ENCODE measurements at places on chromosomes 11 and 22.

DNA sequence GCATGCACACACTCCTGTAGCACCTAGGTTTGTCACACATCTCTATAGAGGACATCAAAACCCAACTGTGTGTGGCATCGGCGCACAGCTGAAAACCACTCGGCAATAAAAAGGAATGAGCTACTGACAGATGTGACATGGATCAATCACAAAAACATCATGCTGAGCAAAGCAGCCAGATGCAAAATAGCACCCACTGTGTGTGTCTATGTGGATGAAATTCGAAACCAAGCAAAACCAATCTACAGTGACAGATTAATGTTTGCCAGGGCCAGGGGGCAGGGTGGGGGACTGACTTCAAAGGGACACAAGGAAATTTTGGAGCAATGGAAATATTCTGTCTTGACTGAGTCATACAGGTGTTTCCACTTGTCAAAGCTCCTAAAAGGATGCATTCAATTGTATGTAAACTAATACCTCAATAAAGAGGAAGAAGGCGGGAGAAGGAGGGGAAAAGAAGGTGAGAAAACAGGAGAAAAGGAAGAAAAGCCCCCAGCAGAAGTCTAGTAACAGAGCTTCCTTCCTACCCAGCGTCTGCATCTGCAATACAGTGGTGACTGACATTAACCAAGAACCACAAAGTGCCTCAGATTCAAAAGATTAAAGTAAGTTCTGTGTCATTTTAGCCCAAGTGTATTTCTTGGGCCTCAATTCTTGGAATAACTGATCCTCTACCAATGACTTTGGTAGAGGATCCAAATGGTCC lies 49.8 kb downstream of the PACSIN2 start:
- DNase-seq: no peak

- DNase-seq: no peak
These were observed 5.5 kb downstream of the OR56A1 start for GRCh38 chr11:6025056-6025455.

GRCh38 chr11:11731311-11732083 lies 109.7 kb upstream of the GALNT18 start:
- DNase-seq: no peak

DNA sequence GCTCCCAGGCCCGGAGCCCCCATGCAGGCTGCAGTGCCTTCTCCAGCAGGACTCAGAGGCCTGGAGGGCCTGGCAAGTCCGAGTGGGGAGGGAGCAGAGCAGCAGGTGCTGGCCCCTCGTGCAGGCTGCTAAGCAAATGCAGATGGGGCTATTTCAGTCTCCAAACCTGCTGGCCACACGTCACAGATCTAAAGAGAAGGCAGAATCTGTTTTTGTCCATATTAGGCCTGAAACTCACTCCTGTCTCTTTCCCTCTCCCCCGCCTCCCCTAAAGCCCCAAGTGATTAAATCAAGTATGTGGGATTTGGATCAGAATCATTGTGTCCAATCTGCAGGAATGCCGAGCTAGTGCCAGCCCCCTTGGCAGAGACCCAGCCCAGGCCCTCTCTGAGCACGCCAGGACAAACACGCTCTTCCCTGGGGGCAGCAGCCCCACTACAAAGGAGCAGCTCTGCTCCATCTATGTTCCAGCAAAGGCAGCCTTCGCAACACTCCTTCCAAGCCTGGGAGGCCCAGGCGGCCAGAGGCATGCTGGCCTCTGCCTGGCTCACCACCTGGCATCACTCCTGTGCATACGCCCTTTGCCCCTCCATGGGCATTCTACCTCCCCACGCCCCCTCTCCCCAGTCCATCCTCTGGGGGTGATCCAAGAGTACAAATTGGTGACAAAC lies 26.5 kb downstream of the RPL27A start:
- DNase-seq: peak; percentile 93

GRCh38 chr11:23973244-23973643 lies 523.6 kb upstream of the LUZP2 start:
- no peak for DNase-seq

GRCh38 chr22:44342347-44342956 lies 29.7 kb upstream of the SHISAL1 start:
- DNase-seq: no peak

- no peak for DNase-seq
These were observed 8.6 kb downstream of the KLHL35 start for GRCh38 chr11:75424396-75424795.

DNA sequence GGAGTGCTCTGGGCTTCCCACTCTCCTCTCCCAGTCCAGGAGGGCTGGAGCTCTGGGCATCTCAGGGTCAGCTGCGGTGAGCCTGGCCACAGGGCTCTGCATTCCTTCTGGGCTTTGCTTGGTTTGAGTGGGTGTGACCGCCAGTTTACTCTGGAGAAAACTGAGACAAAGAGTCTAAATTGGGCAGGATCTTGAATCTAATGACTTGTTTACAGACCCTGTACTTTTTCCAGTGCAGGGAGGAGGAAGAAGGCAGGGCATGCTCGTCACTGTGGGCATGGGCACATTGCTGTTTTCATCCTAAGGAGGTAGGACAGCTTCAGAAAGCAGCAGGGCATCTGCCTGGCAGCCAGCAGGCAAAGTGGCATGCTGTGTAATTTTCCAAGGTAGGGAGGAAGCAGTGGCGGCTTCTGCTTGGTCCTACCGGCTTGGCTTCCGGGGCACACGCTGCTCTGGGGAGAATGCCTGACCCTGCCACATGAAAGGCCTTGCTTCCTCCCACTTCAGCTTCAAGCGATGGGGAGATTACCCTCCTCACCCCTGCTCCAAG lies 22.9 kb downstream of the FLI1 start:
- DNase-seq: peak; percentile 67

DNA sequence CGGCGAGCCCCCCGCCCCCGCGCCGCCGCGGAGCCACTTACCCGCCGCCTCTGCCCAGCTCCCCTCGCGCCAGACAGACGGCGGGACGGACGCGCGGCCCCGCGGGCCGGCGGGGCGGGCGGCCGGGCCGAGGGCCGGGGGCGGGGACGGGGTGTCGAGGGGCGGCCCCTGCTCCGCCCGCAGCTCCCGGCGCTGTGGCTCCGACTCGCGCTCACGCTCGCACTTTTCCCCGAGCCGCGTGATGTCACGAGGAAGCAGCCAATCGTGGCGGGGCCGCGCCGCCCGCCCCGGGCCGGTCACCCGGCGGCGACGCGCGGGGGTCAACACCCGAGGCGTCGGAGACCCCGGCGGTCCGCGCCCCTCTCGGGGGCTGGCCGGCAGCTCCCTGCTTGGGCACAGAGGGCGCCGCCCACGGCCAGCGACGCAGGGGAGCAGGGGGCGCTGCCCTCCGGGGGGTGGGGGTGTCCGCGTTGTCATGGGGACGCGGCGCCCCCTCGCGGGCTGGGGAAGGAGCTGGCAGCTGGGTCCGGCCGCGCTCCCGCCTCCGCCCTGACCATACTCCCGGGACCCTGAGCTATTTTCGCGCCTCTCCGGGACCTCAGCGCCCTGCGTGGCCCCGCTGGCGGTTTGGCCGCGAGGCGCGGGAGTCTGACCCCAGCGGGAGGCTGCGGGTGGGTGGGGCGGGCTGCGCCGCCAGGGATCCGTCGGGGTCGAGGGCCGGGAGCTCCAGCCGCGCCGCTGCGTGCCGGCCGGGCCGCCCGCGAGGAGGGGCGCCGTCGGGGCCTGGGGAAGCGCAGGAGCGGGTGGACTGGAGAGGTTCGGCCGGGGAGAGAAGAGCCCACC lies at the start of gene CHRM4:
Gene CHRM4 (minus strand): TSS at position 199 of the 843 bp plus-strand sequence. CDS start 5,219 bp downstream, outside the sequence.
- no peak for DNase-seq

DNA sequence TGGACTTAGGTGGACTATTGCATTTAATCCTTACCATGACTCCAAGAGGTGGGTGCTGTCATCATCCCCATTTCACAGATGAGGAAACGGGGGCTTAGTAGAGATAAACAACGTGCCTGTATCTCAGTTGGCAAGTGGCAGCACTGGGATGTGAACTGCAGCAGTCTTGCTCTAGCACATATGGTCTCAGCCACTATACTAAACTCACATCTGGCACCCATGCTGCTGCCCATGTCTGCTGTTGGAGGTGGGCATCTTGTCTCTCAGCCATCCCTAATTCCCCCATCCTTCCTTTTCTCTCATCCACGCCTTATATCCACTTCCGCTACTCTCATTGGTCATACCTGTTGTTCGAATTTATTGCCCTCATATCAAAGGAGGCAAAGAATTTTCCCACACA lies 3.8 kb downstream of the PRG3 start:
- no peak for DNase-seq

- no peak for DNase-seq
These were observed 523.8 kb downstream of the BRD1 start for GRCh38 chr22:49303781-49304461.

DNA sequence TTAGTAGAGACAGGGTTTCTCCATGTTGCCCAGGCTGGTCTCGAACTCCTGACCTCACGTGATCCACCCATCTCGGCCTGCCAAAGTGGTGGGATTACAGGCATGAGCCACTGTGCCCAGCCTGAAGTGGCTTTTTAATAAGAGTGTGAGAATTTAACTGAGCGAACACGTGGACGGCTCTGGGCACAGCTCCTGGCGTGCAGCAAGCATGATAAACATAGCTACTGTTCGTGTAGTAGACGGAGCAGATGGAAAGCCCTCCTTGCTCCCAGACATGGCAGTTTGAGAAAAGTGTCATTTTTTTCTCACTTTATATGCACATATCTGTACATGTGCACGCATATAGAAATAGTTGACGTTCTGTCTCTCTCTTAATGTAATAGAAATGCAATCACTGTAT lies 7.0 kb downstream of the EMID1 start:
- DNase-seq: no peak

GRCh38 chr11:84780689-84781293 lies 846.4 kb downstream of the DLG2 start:
- no peak for DNase-seq

DNA sequence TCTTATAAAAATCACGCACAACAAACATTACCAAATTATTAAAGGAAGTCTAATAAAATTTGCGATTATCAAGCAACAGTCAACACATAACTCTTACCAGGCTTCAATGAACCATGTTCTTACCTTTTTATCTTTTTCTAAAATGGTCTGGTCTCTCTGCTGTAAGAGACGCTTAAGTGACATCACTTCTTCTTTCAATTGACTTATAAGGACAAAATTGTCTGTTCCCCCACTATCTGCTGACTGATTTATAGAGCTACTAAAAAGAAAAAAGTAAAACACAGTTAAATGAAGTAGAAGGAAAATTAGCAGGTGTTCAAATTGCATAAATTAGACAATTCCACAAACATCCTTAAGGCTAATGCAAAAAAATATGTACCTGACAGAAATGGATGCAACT lies 10.9 kb downstream of the FAM76B start:
- no peak for DNase-seq

DNA sequence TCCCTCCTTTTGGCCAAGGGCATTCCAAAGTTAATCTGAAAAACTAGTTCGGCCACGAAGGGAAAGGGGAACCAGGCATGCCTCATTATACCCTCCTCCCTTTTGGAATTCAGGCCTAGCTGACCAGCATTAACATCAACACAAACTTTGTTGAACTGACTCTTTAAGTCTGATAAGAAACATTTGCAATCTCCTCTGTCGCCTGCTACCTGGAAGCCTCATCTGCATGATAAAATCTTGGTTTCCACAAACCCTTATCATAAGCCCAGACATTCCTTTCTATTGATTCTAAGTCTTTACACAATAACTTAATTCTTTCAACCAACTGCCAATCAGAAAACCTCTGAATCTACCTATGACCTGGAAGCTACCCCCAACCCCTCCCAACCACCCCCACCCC lies 11.4 kb downstream of the POGLUT3 start:
- no peak for DNase-seq

DNA sequence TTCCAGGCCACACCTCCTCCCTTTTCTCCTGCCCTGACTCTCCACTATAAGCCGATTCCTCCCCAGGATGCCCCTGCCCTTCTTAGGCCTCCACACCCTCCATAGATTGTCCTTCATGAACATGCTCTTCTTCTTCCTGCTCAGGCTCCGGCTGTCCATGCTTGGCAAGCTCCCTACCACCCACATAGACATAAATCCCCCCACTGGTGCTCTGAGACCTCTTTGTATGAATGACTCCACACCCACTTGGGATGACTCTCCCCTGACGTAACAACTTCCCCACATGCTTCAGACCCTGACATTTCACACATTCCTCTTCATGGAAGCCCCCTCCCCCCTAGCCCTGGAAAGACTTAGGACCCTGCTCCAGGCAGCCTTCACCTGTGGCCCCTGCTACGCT lies 542.5 kb upstream of the LARGE1 start:
- no peak for DNase-seq

DNA sequence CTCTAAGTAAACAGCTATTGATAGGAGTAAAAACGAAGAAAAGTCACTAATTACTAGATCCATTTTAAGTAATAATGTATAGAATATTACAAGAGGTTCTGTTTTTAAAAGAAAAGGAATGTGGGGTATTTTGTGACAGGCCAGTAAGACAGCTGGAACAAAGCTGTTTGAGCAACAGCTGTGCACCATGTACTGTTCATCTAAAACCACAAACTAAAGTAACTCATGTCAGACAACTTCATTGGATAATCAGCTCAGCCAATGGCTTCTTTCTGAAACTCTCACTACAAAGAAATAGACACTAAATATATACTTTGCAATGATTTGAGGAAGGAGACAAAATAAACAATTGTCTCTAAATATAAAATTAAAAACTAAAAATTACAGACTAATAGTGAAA lies 16.1 kb downstream of the RRAS2 start:
- no peak for DNase-seq

DNA sequence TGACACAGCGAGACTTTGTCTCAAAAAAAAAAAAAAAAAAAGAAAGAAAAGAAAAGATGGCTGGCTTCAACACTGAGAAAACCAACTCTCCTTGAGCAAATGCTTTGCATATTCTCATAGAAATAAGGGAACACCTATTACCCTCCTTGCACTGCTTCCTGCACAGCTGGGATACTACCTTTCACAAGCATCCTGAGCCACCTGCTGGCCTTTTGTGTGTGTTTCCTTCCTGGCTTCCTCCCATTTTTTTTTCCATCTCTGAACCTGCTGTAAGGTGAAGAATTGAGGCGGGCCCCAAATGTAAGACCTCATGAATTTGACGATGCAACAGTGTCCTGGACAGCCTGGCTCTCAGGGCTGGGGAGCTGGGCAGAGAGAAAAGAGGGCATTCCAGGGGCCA lies 1.9 kb upstream of the RFPL3 start:
- DNase-seq: no peak

DNA sequence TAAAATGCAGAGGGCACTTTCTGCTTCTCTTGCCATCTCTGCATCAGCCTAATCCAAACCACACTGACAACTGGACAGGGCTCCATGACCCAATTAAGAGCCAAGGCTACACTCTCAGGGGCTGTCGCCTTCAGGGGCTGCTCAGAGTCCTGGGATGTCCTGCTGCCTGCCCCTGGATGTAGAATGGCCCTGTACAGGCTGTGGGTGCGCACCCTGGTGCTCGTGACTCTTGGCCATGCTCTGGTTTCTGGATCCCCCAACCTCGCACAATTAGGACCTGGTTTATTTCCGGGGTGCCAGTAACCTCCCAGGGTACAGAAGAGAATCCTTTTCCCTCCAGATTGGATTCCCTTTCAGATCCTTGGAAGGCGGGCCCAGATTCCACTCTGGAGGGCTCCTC lies 11.3 kb downstream of the IFT27 start:
- DNase-seq: peak; percentile 2
